Hindlimb muscle (tissue), 1 donor: ENCODE measurements at places on chromosomes 7 and 10.
A peak's percentile ranks its signal among the peaks of the same experiment; 100 is the strongest.

GRCh38 chr10:91800756-91801155 is 2.5 kb downstream of the TNKS2 start:
- no peak for DNase-seq

GRCh38 chr10:25696013-25696708 is 237.9 kb upstream of the MYO3A start:
- no peak for DNase-seq

DNA sequence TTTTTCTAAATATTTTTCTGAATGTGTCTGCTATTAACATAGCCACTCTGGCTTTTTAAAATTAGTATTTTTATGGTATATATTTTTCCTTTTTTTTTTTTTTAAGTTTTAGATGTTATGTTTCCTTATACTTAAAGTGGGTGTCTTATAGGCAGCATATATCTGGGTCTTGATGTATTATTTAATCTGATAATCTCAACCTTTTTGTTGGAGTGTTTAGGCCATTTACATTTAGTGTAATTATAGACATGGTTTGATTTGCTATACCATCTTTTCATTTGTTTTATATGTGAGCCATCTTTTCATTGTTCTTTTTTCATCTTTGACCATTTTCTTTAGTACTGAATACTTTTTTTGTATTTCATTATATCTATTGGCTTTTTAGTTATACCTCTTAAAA is 45.0 kb downstream of the TRUB1 start:
- DNase-seq, result no peak

- DNase-seq, result no peak
These were observed 147.1 kb downstream of the MLLT10 start for GRCh38 chr10:21681156-21681555.

DNA sequence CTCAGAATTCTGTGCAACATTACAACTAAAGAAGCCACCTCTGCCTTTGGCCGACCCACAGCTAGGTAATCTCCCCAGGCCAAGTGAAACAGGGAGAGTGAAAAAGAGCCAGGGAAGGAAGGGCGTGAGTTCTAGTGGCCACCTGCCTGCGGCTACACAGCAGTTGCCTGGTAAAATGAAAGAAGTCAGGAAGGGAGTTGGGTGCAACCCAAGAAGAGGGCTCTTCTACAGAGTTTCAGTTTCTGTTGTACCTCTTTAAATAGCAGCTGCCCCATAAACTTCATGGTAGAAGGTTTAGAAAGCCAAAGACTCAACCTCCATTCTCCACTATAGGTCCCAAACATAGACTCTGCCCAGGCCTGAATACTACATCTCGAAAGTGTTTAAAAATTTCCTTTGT is 76.2 kb upstream of the TMEM168 start:
- no peak for DNase-seq

- no peak for DNase-seq
These were observed 34.2 kb downstream of the SEMA3C start for GRCh38 chr7:80884511-80885195.

GRCh38 chr7:128123291-128124037 is 92.2 kb upstream of the LRRC4 start:
- no peak for DNase-seq

- no peak for DNase-seq
These were observed 116.5 kb upstream of the LRRN3 start for GRCh38 chr7:110974441-110974840.

GRCh38 chr7:50329775-50330174 is 25.3 kb downstream of the IKZF1 start:
- DNase-seq, result no peak

DNA sequence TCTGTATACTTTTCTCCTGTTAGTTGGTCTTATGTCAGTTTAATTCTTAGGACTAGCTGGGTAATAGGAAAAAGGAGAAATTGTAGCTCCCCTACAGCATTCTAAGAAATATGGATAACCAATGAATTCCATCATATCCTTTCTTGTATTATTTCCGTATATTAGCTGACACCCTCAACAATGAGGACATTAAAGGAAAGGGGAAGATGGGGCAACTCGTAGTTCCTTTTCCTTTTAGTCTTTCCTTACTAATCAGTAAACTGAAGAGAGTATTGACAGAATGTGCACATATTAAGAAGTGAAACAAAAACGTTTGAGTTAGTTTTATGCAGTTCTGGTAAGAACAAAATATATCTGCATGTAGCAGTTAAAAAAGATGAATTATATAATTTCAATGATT is 35.1 kb upstream of the C10orf67 start:
- DNase-seq, result no peak

- no peak for DNase-seq
These were observed 77.8 kb upstream of the IKZF1 start for GRCh38 chr7:50226669-50227068.

- DNase-seq, result no peak
These were observed 7.8 kb downstream of the ACTA2 start for GRCh38 chr10:88944813-88945212.

DNA sequence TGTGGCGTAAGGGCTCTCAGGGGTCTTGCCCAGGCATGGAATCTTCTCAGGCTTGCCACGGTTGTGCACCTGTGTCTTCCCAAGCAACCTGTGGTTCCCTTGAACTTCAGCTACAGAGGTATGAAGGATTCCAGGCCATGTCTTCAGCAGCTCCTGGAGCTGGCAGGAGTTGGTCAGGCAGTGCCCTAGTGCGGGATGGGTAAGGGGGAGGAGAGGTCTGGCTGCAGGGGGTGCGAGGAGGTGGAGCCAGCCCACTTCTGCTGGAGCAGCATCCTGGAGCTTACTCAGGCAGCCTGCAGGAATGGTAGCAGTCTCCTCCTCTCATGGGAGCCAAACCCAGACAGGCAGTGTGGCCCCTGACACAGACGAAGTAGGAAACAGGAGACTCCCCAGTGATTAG is 3.8 kb upstream of the TRIL start:
- DNase-seq, result no peak

DNA sequence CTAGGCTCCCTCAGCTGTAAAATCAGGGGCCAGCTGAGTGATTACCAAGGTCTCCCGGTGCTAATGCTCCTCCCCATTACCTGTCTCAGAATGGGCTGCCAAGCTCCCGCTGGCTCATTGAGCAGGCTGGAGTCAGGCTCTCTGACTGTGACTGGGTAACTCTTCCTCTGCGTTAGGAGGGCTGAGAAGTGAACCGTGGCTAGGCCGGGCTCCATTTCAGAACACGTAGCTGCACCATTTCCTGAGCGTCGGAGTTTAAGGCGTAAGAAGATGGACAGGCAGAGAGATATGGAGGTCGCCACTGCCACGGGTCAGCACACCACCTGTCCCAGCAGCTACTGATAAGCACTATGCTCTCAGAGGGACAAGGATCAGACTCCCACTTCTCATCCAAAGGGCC is 250.3 kb downstream of the TCERG1L start:
- no peak for DNase-seq

DNA sequence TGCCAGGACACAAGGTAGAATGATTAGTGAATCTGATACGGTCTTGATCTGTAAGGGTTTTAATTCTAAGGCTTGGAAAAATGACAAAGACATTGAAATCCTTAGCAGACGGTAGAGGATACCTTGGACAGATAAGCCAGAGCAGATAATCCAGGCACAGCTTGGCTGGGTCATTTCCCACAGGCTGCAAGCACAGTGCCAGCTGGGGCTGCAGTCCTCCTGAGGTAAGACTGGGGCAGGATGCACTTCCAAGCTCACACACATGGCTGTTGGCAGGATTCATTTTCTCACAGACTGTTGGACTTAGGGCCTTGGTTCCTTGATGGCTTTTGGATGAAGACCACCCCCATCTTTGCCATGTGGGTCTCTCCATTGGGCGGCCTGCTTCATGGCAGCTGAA is 63.2 kb upstream of the BMPER start:
- no peak for DNase-seq

DNA sequence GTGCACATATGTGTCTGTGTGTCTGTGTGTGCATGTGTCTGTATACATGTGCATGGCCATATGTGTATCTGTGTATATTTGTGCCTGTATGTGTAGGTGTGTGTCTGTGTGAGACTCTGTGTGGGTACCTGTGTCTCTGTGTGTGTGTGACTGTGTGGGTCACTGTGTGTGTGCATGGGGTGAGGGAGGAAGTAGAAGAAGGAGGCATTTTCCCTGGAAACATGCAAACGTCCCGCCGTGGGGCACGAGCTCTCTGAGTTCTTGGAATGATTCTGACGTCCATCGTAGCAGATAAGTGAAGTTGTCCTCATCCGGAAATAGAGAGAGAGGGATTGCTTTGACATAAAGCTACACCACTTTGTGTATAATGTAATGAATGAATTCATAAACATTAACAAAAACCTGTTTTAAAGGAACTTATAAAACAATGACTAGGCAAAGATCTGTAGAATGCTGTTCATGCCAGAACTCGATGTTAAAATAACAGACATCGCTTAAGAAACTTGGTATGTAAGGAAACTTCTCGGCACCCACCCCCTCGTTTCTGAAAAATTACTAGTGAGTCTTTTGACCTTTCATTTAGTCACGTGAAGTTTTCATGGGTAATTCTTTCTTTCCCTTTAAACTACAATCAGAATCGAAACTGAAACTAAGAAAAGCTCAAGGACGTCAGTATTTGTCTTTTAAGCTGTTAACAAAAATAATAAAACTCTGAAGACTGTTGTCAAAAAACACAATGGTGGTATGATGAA is 43.6 kb upstream of the KLF6 start:
- no peak for DNase-seq

- peak; percentile 67 for DNase-seq
These were observed 5.7 kb downstream of the PLCE1 start for GRCh38 chr10:93999401-93999851.

GRCh38 chr7:29884399-29885272 is 78.3 kb downstream of the WIPF3 start:
- no peak for DNase-seq

GRCh38 chr7:150806863-150807262 is 6.3 kb downstream of the TMEM176A start:
- no peak for DNase-seq

GRCh38 chr10:119020627-119020946 is 8.9 kb upstream of the NANOS1 start:
- DNase-seq, result no peak
